ENCODE measurements at places on chromosomes 13 and 19. TPM values are rescaled to one million over a fixed set of nuclear protein-coding genes. Genes with fewer than 3 reads are reported as not detected.

ZNF571 gene
- 11.7 TPM for total RNA-seq

YJEFN3 gene
- 1.6 TPM for total RNA-seq

CPB2 gene
- total RNA-seq: not detected

DNA sequence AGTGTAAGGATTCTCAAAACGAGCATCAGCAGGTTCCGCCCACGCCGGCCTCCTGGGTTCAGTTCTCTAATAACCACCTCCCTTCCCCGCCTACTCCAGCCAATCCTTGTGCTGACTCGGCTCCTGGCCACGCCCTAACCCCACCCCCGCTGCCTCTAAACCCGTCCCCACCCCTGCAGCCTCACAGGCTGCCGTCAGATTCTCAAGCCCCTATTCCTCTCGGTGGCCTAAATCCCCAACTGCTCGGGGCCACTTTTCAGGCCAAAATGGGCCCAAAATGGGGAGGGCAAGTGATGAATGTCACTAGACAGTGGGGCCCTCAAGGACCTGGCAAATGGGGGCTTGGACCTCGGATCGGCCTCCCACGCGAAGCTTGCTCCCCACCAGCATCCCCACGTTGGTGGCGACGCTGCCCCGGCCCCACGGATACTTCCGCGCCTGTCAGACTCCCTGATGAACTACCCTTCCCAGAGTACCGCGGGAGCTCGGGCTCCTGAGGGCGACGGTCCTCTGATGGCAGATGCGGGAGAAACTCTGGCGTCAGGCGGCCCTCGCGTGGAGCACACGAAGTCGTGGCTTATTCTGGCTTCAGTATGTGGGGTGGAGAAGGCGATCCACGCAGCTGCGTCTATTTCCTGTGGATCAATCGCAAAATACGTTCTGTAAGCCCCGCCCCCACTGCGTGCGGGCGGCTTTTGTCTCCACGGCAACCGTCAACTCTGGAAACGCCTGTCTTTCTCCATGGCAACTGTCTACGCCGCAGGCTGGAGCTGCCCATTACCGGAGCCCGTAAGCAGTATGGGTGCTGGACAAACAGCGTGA lies 24.8 kb downstream of the ZNF473 start:
- DNase-seq: peak; percentile 86

DNA sequence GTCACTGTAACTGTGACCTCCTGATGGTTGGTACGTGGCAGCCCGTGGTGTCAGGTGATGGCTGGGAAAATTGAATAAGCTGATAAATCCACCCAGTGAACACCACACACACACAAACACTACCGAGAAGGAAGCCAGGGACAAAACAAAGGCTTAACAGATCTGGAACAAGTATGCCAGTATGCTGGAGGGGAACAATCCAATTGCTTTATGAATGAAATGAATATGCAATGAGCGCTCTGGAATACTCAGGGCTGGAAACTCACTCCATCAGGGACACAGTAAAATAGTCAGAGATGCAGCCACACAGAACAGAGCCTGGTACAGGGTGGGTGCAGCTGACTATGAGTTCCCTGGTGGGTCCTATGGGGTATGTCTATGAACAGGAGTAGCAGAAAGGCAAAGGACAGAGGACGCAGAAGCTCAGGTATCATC lies 16.7 kb downstream of the TMTC4 start:
- peak; percentile 65 for DNase-seq

GRCh38 chr19:55287361-55288079 lies 3.7 kb downstream of the BRSK1 start:
- peak; percentile 83 for DNase-seq

GRCh38 chr19:33595783-33596182 lies 26.0 kb upstream of the CHST8 start:
- DNase-seq: no peak

DNA sequence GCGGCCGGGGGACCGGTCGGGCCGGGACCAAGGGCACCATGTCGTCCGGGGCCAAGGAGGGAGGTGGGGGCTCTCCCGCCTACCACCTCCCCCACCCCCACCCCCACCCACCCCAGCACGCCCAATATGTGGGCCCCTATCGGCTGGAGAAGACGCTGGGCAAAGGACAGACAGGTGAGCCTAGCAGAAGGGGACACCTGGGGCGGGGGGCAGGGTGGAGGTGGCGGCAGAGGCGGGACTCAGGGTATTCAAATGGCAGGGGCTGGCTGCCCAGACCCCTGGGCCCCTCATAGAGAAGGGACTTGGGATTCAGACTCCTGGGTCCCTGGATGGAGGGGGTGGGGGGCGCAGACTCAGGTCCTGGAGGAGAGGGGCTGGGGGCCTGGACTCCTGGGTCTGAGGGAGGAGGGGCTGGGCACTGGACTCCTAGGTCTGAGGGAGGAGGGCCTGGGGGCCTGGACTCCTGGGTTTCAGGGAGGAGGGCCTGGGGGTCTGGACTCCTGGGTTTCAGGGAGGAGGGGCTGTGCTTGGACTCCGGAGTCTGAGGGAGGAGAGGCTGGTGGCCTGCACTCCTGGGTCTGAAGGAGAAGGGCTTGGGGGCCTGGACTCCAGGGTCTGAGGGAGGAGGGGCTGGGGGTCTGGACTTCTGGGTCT lies 735 bp downstream of the BRSK1 start:
- DNase-seq: no peak

Data from occipital lobe (tissue), 3 donors.